ENCODE measurements at places on chromosomes 6 and 20.
A peak's percentile ranks its signal among the peaks of the same experiment; 100 is the strongest.

GRCh38 chr20:19512886-19513677 lies 245.0 kb upstream of the RIN2 start:
- H3K4me3 ChIP-seq: no peak overlapping the region
- H3K27me3 ChIP-seq: no peaks in the 10 kb centered on the region
- no peak for DNase-seq
- no peaks in the 10 kb centered on the region for H3K4me1 ChIP-seq
- H3K36me3 ChIP-seq: no peaks in the 10 kb centered on the region
- no peak overlapping the region for H3K27ac ChIP-seq

GRCh38 chr6:170082067-170082466 lies 208.8 kb downstream of the DLL1 start:
- no peaks in the 10 kb centered on the region for H3K36me3 ChIP-seq
- H3K27me3 ChIP-seq: no peaks in the 10 kb centered on the region
- no peak for DNase-seq
- no peak overlapping the region for H3K27ac ChIP-seq

DNA sequence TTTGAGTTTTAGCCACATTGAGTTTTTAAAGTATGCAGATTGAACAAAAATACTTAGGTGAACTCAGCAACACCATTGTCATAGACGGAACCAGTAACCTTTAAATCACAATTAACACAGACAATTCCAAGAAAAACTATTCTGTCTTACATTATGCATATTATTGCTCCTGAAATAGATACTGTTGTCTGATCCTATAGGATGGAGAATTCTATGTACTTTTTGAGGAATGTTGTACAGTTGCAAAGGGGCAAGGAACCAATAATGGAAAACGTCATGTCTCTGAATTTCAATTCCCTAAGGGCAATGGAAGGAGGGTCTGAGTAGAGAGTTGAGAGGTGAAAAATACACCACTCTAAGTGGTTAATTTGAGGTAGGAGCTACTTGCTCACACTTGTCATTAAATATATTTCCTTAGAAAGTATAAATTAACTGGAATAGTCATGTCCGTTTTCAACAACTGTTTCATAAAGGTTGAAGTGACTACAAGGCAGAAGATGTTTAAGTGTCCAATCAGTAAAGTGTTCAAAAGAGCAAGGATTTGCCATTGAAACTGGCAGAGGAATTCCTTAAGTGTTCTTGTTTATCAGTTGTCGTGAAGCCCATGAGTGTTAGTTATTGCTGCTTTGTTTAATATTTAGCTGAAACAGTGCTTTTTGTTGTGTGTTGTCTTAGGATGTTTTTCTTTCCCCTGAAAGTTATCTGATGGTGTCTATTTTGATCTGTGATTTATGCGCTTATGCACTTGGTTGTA lies 1.3 kb downstream of the NKAIN2 start:
- no peak overlapping the region for H3K27ac ChIP-seq
- no peaks in the 10 kb centered on the region for H3K27me3 ChIP-seq
- no peaks in the 10 kb centered on the region for H3K36me3 ChIP-seq
- H3K4me3 ChIP-seq: no peak overlapping the region

DNA sequence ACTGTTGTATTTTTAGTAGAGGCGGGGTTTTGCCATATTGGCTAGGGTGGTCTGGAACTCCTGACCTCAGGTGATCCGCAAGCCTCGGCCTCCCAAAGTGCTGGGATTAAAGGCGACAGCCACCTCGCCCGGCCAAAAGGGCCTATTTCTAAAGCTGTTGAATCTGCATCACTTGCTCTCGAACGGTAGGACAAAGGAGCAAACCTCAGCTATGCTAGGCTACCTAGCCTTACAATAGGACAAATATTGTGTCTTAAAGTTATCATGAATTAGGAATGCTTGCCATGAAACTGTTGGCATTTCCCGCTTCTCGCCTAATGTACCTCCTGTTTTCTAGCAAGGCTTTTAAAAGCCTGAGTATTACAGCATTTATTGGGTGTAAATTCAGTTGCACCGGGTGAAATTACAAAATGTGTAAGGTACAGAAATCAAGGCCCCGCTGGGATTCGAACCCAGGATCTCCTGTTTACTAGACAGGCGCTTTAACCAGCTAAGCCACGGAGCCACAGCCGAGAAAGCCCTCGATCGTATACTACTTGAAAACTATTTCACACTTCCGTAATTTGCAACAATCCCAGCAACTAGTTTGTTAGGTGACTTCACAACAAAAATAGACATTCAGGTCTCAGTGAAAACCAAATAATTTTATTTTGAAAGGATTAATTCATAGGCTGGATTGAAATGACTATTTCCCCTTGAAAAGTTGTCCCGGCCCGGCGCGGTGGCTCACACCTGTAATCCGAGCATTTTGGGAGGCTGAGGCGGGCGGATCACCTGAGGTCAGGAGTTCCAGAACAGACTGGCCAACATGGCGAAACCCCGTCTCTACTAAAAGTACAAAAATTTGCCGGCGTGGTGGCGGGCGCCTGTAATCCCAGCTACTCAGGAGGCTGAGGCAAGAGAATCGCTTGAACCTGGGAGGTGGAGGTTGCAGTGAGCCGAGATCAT lies 211.6 kb upstream of the ZNF184 start:
- peaks cover 27% of the 10 kb centered on the region for H3K27me3 ChIP-seq
- H3K36me3 ChIP-seq: no peaks in the 10 kb centered on the region
- H3K4me1 ChIP-seq: peaks cover 6% of the 10 kb centered on the region

DNA sequence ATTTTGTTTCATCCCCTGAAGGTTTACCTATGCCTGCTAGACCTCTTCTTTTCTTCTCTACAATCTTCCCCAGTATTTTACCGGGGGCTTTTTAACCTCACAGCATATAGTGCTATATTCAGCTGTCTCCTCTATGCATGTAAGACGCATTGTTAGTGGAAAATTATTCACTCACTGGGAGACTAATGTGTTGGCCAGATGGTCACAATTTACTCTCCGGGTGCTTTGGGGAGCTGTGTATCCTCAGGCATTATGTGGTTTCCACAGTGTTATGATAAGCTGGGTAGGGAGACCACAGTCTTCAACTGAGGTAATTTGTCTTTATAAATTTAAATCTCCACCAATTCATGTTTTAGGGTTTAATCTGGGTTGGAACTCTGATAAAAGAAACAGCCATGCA lies 553.8 kb upstream of the PTCHD4 start:
- no peaks in the 10 kb centered on the region for H3K27me3 ChIP-seq
- H3K4me3 ChIP-seq: no peak overlapping the region
- no peaks in the 10 kb centered on the region for H3K36me3 ChIP-seq
- H3K4me1 ChIP-seq: no peaks in the 10 kb centered on the region
- DNase-seq: no peak

GRCh38 chr20:41411391-41411847 lies 44.8 kb upstream of the EMILIN3 start:
- H3K27ac ChIP-seq: no peak overlapping the region
- no peak overlapping the region for H3K4me3 ChIP-seq
- H3K27me3 ChIP-seq: no peaks in the 10 kb centered on the region
- peaks cover 3% of the 10 kb centered on the region for H3K4me1 ChIP-seq

- no peaks in the 10 kb centered on the region for H3K36me3 ChIP-seq
- peaks cover 21% of the 10 kb centered on the region for H3K4me1 ChIP-seq
- no peak for DNase-seq
- H3K27ac ChIP-seq: peak overlapping the region; percentile 82
- no peaks in the 10 kb centered on the region for H3K27me3 ChIP-seq
These were observed 400 bp upstream of the SMAP1 start for GRCh38 chr6:70667256-70667710.

- DNase-seq: peak; percentile 79
- no peaks in the 10 kb centered on the region for H3K27me3 ChIP-seq
- peaks cover 9% of the 10 kb centered on the region for H3K4me1 ChIP-seq
- H3K36me3 ChIP-seq: no peaks in the 10 kb centered on the region
- H3K4me3 ChIP-seq: peak overlapping the region; percentile 60
- H3K27ac ChIP-seq: peak overlapping the region; percentile 96
These were observed 703 bp downstream of the SNX9 start for GRCh38 chr6:157823528-157824370.

DNA sequence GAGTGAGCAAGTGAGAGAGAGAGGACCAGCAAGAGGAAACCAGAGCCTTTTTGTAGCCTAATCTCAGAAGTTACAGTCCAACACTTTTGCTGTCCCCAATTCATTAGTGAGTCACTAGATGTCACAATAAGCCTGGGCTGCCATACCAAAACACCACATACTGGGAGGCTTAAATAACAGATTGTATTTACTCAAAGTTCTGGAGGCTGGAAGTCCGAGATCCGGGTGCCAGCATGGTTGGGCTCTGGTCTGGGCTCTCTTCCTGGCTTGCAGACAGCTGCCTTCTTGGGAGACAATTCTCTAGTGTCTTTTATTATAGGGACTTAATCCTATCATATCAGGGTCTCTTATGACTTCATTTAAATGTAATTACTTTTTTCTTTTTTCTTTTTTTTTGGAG lies 50.7 kb upstream of the FERMT1 start:
- H3K36me3 ChIP-seq: no peaks in the 10 kb centered on the region
- H3K27ac ChIP-seq: no peak overlapping the region
- H3K4me1 ChIP-seq: no peaks in the 10 kb centered on the region
- no peak overlapping the region for H3K4me3 ChIP-seq

GRCh38 chr20:44748005-44748370 lies 2.3 kb downstream of the KCNK15 start:
- H3K4me1 ChIP-seq: no peaks in the 10 kb centered on the region
- H3K4me3 ChIP-seq: no peak overlapping the region
- DNase-seq: no peak
- no peak overlapping the region for H3K27ac ChIP-seq
- H3K36me3 ChIP-seq: no peaks in the 10 kb centered on the region
- H3K27me3 ChIP-seq: no peaks in the 10 kb centered on the region

- DNase-seq: no peak
- H3K4me3 ChIP-seq: no peak overlapping the region
- H3K36me3 ChIP-seq: no peaks in the 10 kb centered on the region
- no peak overlapping the region for H3K27ac ChIP-seq
These were observed 100.2 kb downstream of the TRMT11 start for GRCh38 chr6:126086560-126086959.

DNA sequence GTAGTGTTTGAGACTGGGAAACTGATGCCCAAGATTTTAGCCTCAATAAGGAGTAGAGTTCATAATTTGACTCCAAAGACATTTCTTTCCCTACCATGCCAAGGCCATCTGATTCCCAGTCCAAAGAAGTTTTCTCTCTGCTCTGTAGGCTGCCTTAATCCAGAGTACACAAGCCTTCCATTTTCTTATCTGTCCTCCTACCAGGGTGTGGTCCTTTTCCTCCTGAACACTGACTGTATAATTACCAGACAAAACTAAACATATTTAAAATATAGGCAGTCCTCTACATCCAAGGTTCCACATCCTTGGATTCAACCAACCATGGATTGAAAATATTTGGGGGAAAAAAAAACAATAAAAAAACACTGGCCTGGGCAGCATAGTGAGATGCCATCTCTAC lies 108.4 kb downstream of the SLC16A10 start:
- no peak for DNase-seq
- no peaks in the 10 kb centered on the region for H3K27me3 ChIP-seq
- H3K4me1 ChIP-seq: no peaks in the 10 kb centered on the region
- no peaks in the 10 kb centered on the region for H3K36me3 ChIP-seq

DNA sequence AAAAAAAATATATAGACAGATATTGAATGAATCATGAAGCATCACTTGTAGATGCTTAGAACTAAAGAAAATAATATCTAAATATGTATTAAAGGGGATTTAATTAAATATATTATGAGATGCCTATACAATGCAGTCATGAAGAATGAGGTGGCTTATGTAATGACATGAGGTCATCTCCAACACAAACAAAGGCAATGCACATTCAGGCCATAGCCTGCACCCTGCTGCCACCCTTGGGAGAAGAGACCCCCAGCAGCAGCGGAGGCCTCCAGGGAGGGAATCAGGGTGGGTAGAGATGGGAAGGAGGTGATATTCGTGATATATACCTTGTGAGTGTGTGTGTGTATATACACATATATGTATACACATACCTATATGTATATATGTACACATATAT lies 26.4 kb upstream of the SSTR4 start:
- no peaks in the 10 kb centered on the region for H3K27me3 ChIP-seq
- no peaks in the 10 kb centered on the region for H3K36me3 ChIP-seq
- H3K27ac ChIP-seq: no peak overlapping the region
- no peak for DNase-seq

DNA sequence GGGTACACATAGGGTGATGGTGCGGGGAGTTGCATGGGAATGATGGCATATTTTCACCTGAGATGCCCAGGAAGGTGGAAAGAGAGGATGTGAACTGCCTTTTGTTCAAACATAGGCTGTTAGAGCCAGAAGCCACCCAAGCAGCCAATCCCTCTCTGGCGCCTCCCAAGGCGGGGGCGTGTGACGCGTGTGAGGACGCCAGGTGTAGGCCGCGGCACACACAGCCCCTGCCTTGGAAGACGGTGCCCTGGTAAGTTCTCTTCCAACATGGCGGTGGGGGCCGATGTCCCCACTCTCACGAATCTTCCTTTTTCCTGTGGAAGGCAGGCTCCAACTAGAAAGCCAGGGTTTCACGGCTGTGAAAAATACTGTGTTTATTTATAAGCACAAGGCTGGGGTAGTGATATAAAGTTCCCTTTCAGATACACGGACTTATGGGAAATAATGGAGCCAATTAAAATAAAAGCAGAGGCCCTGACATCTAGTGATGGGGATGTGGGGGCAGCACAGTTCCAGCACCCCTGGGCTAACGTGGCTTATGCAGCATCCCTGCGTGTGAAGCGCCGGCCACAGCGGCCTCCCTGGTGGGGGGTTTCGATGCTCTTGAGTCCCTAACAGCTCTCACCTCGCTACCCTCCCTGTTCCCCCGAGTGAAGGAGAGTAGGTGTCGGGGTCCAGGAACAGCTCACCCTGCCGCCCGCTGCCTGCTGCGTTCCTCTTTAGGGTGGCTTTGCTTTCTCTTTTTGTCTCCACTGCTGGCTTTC lies 28.3 kb downstream of the CDH4 start:
- H3K27me3 ChIP-seq: no peaks in the 10 kb centered on the region
- DNase-seq: no peak
- no peak overlapping the region for H3K4me3 ChIP-seq
- no peak overlapping the region for H3K27ac ChIP-seq
- H3K36me3 ChIP-seq: no peaks in the 10 kb centered on the region
- H3K4me1 ChIP-seq: no peaks in the 10 kb centered on the region

GRCh38 chr6:112193117-112193516 lies 61.2 kb downstream of the LAMA4 start:
- H3K27me3 ChIP-seq: no peaks in the 10 kb centered on the region
- no peak for DNase-seq
- H3K4me1 ChIP-seq: no peaks in the 10 kb centered on the region
- no peak overlapping the region for H3K4me3 ChIP-seq
- H3K36me3 ChIP-seq: no peaks in the 10 kb centered on the region
- H3K27ac ChIP-seq: no peak overlapping the region

- H3K27ac ChIP-seq: no peak overlapping the region
- H3K27me3 ChIP-seq: no peaks in the 10 kb centered on the region
- no peak for DNase-seq
- H3K4me1 ChIP-seq: peaks cover 2% of the 10 kb centered on the region
These were observed 407.8 kb downstream of the SYNE1 start for GRCh38 chr6:152229330-152229729.

DNA sequence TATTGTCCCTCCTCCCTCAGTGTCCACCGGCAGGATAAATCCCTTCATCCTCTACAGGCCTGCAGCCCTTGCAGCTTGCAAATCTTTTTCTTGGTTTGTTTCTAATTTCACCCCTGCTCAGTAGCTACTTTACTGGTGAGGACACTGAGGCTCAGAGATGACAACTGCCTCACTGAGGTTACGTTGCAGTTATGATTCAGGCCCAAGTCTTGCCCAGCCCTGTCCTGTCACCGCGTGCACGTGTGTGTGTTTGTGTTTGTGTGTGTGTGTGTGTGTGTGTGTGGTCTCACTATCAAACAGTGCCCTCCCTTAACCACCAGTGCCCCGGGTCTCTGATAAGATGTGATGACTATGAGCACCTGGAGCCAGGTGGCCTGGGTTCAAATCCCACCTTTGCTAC lies 21.1 kb downstream of the FAM110A start:
- H3K4me3 ChIP-seq: no peak overlapping the region
- H3K4me1 ChIP-seq: peaks cover 33% of the 10 kb centered on the region
- no peak for DNase-seq
- no peaks in the 10 kb centered on the region for H3K27me3 ChIP-seq
- no peaks in the 10 kb centered on the region for H3K36me3 ChIP-seq

All from naive thymus-derived CD4-positive, alpha-beta T cell (primary cell).